ENCODE measurements at places on chromosomes 11 and 22. TPM values are rescaled to one million over a fixed set of nuclear protein-coding genes. Genes with fewer than 3 reads are reported as not detected.

The SNRPD3 gene
- 165 TPM for total RNA-seq

The CATSPERZ gene
- total RNA-seq = not detected

The MS4A4E gene
- not detected for total RNA-seq

The DCHS1 gene
- total RNA-seq = 1.6 TPM

The OR2D2 gene
- not detected for total RNA-seq

The CAVIN3 gene
- total RNA-seq = 15.9 TPM

The GATD1 gene
- 48.8 TPM for total RNA-seq

The SPON1 gene
- 0.96 TPM for total RNA-seq

The FJX1 gene
- total RNA-seq = 1.4 TPM

The ZBED5 gene
- 36.7 TPM for total RNA-seq

The GNAZ gene
- total RNA-seq = 0.50 TPM

The LGR4 gene
- 0.09 TPM for total RNA-seq

The APLNR gene
- not detected for total RNA-seq

DNA sequence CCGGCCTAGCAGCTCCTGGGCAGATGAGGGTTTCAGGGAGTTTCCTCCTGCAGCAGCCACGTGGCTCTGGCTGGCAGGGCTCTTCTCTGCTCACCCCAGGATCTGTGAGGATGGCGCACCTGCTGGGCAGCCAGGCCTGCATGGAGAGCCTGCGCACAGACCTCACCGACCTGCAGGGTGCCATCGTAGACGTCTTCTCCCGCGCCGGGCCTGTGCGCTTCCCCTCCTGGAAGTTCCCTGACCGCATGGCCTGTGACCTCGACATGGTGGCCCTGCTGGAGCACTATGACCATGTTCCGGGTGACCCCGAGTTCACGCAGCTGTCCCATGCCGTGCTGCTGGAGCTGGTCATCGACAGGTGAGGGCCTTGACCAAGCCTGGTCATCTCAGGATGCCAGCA is 9.1 kb downstream of the CCDC157 start:
- DNase-seq = no peak

DNA sequence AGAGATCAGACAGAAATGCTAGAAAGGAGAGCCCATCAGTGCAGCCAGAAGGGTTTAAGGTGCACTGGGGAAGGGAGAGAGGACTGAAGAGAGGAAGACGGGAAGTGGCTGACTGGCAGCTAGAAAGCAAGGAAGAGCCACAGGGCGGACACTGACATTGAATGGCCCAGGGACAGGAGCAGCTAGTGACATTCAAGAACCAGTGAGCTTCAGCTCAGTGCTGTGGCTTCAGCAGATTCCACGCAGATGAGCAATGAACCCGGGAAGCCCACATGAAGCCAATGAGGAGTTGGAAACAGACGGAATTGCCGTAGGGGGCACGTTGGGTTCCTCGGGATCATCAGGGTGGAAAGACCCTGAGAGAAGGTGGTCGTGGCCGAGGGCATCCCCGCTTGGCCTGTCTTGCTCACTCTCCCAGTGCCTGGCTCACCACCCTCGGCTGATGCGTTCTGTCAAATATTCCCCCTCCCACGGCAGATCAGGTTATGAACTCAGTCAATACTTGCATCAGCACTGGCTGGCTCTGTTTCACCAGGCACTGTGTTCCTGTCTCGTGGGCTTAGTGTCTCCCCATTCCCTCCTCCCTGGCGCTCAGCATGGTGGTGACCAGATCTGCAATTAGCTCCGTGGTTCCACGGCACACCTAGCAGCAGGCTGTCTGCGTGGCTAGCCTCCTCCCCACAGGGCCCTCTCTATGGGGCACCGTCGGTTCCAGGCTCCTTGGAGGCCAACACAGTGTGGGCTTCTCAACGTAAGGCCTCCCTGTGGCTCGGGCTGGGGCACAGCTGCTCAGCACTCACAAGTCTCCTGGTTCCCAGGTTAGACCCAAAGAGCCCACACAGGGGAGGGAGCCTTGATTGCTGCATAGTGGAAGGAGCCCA is 145.5 kb downstream of the TRIM29 start:
- DNase-seq = no peak

GRCh38 chr11:26134481-26135355 is 197.2 kb upstream of the ANO3 start:
- no peak for DNase-seq

- DNase-seq = peak; percentile 74
Measured at GRCh38 chr22:30245985-30246813, at the start of gene LIF. LIF (minus strand) TSS chr22:30246759; CDS start chr22:30246695, 64 bp downstream.

DNA sequence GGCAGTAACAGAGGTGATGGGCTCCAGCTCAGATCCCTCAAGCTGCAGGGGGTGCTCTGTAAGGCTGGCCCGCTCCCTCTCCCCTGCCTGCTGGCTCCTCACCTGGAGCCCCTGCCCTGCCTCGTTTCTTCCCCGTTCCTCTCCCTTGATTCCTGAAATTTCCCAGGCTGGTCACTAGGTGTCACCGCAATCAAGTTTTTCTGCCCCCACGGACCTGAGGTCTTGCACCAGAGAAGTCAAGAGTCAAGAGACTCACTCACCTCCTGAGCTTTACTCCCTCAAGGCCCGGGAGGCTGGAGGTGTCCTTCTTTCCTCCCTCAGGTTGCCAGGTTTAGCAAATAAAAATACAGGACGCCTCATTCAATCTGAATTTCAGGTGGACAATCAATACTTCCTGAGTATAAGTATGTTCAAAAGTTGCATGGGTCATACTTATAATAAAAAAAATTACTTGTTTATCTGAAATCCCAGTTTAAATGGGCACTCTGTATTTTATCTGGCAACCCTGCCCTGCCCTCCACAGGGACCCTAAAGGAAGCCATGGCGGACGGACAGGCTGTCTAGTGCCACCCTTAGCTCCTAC is 69.2 kb downstream of the SCUBE1 start:
- DNase-seq = peak; percentile 42

DNA sequence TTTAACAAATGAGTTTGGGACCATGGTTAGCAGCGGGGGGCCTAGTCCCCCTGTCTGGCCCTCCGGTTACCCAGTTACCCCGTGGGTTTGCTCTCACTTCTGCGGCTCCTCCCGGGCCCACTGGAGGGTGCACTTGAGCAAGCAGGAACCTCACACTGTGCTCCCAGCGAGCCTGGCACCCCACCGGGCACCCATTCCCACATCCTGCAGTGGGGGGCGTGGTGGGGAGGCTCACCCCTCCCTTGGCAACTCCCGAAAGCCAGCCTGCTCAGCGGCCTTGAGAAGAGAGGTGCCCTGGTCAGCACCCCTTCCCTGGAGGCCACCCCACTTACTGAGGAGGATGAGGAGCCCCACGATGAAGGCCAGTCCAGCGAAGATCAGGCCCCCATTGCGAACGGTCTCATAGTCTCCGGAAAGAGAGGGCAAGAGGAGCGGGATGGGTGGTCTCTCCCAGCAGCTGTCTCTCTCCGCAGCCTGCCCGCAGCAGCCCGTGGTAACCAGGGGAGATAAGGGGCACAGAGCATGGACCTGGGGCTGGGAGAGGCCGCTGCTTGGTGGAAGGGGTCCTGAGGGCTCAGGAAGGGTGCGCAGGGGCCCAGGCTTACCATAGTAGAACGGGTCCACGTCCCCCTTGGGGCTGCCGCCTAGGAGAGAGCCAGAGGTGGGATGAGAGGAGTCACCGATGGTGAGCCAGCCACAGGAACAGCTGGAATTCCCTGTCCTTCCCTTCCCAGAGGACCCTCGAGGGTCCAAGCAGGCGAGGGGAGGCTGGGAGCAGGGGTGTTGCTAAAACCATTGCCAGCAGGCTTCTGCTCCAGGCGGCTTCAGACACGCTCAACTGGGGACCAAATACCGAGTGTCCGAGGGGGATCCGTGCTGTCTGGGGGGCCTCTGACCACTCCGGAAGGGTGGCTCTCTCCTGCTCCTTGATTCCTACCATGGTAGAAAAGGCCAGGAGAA is 2.2 kb downstream of the FXYD2 start:
- peak; percentile 81 for DNase-seq

GRCh38 chr11:1547467-1548098 is 24.5 kb downstream of the DUSP8 start:
- no peak for DNase-seq

GRCh38 chr22:49415151-49415951 is 412.3 kb downstream of the BRD1 start:
- DNase-seq = no peak

DNA sequence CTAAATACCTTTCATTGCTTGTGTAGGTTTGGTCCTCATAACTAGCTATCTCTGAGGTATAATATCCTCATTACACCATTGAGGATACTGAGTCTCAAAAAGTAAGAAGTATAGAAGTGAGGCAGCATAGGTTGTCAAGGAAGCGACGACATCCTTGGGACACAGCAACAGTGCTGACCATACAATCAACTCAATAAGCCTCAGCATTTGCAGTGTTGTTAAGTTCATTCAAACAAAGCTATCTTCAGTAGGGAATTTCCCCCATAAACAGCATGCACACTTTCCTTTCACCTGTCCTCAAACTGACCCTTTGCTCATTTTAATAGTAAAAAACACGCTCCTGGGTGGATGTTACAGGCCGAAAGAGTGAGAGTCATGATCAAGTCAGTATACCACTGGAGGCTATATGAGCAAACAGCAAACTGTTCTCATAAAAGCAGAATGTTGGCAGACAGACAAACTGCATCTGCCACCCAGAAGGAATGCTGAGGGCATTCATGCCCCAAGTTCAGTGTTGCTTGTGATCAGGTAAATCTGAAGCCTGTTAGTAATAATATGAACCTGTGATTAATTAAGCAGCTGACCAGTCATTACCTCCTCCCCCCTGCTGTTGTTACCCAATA is 756.2 kb upstream of the TENM4 start:
- DNase-seq = no peak

DNA sequence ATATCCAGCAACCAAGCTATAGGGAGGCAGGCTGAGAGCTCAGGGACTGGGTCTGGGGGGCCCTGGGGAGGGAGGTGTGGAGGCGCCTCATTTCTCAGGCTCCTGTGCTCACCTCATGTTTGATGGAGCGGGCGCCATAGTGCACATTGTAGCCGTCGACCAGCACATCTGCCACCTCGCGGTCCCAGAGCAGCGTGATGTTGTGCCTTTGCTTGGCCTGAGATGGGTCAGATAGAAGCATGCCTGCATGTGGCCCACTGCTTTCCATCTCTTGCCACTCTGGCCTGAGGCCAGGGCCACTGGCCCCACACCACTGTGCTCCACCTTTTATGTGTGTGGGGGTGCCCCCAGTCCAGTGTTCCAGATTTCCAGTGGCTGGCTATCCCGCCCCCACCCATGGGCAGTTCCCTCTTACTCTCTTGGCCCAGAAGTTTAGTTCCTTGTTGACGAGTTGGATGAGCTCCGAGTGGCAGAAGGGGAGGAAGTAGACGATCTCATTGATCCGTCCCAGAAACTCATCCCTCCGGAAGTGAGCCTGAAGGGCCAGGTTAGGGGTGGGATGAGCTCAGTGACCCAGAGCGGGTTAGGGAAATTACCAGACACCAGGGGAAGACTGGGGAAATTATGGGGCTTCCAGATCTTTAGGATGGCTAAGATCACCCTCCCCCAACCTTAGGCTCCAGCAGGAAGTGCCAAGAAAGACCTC is 50.1 kb upstream of the PHOX2A start:
- DNase-seq = no peak

GRCh38 chr11:44760917-44761550 is 34.3 kb downstream of the TSPAN18 start:
- DNase-seq = no peak

DNA sequence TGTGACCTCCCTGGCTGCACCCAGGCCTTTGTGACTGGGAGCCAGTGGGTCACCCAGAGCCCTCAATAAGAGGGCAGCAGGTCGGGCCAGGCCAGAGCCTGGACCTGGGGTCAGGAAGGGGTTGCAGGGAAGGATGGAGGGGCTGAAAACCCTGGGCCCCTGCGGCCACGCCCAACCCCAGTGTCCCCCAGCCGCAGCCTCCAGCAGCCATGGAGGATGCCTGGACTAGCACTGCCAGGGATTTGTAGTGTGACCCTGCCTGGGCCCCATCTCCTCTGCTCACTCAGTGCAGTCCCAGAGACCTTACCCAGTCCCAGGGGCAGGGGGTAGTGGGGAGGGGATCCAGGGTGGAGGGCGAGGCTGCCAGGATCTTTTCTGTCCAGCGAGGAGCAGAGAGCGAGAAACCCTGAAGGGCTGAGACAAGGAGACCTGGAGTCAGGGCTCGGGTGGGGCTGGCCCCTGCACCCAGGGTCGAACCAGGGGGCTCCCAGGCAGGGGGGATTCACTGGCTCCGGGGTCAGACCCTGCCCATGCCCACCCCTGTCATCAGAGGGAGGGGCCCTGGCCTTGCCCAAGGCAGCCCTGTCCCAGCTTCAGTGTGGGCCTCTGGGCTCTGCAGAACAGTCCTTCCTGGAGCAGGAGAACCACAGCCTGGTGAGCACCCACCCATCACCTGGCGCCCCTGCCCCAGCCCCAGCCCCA is 187.5 kb downstream of the IGLL1 start:
- no peak for DNase-seq

DNA sequence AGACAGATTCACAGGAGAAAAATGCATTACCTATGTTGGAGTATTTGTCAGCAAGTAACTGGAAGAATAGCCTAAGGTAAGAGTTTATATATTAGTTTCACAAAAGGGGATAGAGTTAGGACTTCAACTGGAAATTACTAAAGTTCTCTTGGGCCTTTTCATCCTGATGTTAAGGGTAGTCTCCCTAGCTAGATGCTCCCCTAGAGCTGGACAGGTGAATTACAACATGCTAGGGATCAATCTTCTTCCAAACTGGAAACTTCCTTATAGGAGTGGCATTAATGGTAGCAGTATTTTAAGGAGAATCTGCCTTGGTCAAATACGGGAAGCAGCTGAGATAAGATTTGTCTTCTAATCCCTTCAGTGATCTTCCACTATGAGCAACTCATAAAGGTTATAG is 632.8 kb upstream of the RAG2 start:
- no peak for DNase-seq

DNA sequence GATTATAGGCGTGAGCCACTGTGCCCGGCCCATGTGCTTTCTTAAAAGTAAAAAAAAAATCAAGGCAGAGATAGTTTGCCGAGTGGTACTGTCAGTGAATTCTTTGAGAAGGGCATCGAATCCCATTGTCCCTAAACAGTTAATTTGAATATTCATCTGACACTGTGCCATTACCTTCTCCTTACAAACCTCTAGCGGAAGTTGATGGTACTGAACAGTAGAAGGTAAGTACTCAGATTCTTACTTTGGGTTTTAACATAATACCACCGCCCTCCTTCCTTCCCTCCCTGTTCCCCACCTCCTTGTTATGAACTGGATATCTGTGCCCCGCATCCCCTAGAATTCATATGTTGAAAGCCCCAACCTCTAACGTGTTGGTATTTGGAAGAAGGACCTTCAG is 58.2 kb upstream of the CLMP start:
- DNase-seq = no peak

DNA sequence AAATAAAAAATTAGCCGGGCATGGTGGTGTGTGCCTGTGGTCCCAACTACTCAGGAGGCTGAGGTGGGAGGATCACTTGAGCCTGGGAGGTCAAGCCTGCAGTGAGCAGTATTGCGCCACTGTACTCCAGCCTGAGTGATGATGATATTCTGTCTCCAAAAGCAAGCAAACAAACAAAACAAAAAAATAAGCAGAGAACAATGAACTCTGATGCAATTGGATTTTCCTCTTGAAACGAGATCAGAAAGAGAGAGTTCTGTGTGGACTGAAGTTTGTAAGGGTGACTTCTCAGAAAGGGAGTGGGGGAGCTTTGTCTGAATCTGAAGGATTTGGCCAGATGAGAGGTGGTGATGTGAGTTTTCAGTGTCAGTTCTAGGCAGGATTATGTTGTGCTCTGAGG is 6.0 kb upstream of the TMEM123 start:
- DNase-seq = no peak

GRCh38 chr11:80515097-80515496 is 1074.3 kb upstream of the TENM4 start:
- DNase-seq = no peak

GRCh38 chr11:24617856-24618255 is 121.0 kb downstream of the LUZP2 start:
- no peak for DNase-seq

GRCh38 chr11:129365816-129366215 is 9.8 kb upstream of the BARX2 start:
- DNase-seq = no peak
